ENCODE measurements at places on chromosomes 1 and 21. TPM values are rescaled to one million over a fixed set of nuclear protein-coding genes. Genes with fewer than 3 reads are reported as not detected.

The ATP1A1 gene
- total RNA-seq: 168 TPM

The C1orf115 gene
- 19.6 TPM for total RNA-seq

The AKNAD1 gene
- not detected for total RNA-seq

The FLG2 gene
- total RNA-seq: not detected

- H3K4me1 ChIP-seq: no peaks in the 10 kb centered on the region
- H3K27ac ChIP-seq: no peak overlapping the region
- no peak for DNase-seq
Measured at GRCh38 chr1:237975903-237976302, 85.2 kb upstream of the ZP4 start.

DNA sequence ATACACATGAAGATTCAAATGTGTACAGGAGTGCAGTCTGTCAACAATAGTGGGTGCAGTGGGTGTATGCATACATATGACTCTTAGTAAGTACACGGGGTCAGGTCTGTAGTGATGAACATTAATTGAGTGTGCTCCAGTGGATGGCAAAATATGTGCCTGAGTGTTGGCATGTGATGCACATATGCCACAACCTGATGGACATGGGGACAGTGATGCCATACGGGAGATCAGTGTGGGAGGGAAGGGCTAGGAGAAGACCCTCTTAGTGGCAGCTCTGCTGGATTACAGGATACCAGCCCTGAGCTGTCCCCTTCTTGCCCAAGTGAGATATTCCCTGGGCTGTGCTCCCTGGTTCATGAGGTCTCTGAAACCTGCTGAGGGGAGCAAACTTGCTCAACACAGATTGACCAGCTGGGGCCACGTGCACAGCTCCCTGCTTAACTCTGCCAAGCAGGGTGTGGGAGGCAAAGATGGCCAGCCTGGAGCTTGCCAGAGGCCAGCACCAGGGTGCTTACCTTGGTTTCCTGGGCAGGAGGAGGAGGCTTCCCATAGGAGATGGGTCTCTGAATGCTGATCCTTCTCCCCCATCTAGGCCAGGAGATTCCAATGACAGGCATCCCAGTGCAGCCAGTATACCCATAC, 2.2 kb downstream of the SHISA4 start:
- H3K4me3 ChIP-seq: no peak overlapping the region
- H3K27me3 ChIP-seq: no peaks in the 10 kb centered on the region
- peaks cover 11% of the 10 kb centered on the region for H3K4me1 ChIP-seq
- no peak for DNase-seq
- H3K27ac ChIP-seq: no peak overlapping the region

- DNase-seq: no peak
- H3K27ac ChIP-seq: no peak overlapping the region
- H3K4me3 ChIP-seq: no peak overlapping the region
- no peaks in the 10 kb centered on the region for H3K36me3 ChIP-seq
Measured at GRCh38 chr1:214464445-214465287, 86.7 kb downstream of the PTPN14 start.

DNA sequence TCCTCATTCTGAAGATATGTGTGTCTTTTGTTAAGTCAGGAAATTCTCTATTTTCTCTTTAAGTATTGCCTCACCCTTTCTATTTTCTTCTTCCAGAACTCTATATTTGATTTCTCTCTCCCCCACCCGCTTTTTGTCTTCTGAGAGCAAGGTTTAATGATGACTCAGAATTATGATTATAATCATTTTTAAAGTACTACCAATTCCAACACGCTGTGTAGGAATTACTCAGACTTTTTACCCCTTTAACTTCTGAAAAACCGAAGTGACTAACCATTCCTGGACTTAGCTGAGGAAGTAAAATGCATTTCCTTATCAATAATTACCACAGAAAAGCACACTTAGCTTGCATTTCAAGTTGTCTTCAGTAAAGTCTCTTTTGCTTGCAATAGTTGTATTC, 20.8 kb upstream of the SCYL3 start:
- no peak for DNase-seq
- H3K36me3 ChIP-seq: no peaks in the 10 kb centered on the region
- no peak overlapping the region for H3K27ac ChIP-seq
- H3K4me3 ChIP-seq: no peak overlapping the region

GRCh38 chr1:204254031-204254661, 40.4 kb upstream of the GOLT1A start:
- DNase-seq: no peak
- H3K27ac ChIP-seq: no peak overlapping the region
- no peaks in the 10 kb centered on the region for H3K4me1 ChIP-seq
- H3K4me3 ChIP-seq: no peak overlapping the region

GRCh38 chr1:117719004-117719403, 113.2 kb downstream of the TENT5C start:
- no peak overlapping the region for H3K27ac ChIP-seq
- no peak for DNase-seq
- H3K36me3 ChIP-seq: no peaks in the 10 kb centered on the region

DNA sequence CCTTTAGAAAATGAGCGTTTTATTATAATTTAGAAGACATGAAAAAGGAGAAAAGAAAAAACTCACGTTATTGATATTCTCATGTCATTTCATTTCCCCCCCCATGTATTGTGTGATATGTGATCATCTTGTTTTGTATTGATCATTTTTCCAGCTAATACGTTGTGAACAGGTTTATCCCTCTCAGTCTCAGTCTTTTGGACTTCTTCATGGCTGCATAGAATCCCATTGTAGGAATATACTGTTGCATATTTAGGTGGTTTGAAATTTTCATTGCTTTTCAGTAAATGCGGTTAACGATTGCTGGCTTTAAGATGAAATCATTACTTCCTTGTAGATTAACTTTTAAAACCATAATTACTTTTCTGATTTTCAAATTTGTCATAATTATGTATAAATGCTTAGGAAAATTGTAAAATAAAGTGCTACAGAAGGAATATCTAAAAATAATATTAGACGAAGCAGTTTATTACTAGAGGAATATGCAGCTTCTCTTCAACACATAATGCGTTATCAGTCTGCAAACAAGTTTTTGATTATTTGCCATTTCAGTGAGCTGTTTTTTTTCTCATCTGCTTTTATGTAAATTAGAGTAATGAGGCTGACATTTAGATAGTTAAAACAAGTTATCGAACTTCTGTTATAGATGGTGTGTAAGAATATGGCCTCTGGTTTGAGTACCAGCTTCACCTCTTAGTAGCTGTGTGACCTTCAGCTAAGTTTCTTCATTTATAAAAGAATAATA, 1.8 kb downstream of the SON start:
- H3K27me3 ChIP-seq: no peaks in the 10 kb centered on the region
- H3K4me3 ChIP-seq: peak overlapping the region; percentile 88
- H3K27ac ChIP-seq: no peak overlapping the region

All from ovary (tissue), 10 donors.